Astrocyte (in vitro differentiated cells and primary cell): ENCODE measurements at places on chromosomes 5 and 9.

DNA sequence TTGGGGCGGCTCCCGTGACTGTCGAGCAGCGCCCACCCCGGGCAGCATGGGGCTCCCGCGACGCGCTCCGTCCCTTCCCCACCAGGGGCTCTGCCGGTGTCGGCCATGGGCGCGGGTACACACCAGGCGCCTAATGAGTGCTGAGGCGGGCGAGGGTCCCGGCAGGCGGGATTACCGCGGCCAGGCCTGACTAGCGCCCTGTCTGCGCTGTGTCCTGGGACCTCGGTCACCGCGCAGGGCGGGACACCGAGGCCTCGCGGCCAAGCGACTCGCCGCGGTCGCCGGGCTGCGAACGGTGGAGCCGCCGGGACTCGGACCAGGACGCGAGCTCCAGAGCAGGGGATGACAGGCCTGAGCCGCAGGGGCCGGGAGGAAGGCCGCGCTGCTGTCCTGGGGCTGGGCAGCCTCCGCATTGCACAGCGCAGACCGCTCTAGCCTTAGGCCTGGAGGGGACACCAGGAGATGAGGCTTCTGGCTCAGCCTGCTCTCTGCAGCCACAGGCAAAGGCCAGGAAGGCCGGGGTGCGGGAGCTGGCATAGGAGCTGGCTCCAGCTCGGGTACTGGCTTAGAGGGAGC is 14.1 kb downstream of the LCN10 start:
- peaks cover 22% of the 10 kb centered on the region for H3K36me3 ChIP-seq
- peak overlapping the region; percentile 91 for H3K4me3 ChIP-seq
- H3K27ac ChIP-seq = no peak overlapping the region
- H3K4me1 ChIP-seq = peaks cover 25% of the 10 kb centered on the region
- DNase-seq = no peak
- H3K27me3 ChIP-seq = no peaks in the 10 kb centered on the region

DNA sequence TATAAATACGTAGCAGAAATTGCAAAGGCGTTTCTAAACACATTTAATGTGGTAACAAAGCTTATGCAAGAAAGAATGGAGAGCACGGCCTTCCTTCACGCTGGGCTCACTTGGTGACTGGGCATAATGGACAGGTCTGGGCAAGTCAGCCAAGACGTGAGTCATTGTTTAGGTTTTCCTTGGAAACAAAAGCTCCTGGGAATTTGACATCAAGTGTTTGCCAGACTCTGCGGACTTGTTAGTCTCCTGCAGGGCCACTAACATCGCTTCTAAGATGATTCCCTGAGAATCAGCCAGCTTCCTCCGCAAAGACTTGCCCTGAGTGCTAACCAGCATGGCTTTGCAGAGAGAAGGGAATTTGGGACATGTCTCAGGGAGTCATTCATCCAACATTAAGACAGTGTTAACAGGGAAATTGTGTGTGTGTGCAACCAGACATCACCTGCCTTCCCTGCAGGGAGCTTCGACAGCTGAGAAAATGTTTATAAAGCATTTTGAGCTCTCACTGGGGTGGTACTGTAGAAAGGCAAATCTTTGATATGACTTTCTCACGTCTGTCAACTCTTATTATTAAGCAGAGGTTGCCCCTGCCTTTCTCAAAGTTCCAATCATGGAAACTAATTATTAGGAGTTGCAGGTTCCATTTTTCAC is 182.5 kb downstream of the NTRK2 start:
- H3K4me3 ChIP-seq = no peak overlapping the region
- H3K36me3 ChIP-seq = no peaks in the 10 kb centered on the region
- H3K4me1 ChIP-seq = peaks cover 14% of the 10 kb centered on the region
- peak; percentile 96 for DNase-seq
- peak overlapping the region; percentile 16 for H3K27ac ChIP-seq
- H3K27me3 ChIP-seq = no peaks in the 10 kb centered on the region

GRCh38 chr5:174491265-174491664 is 233.1 kb upstream of the MSX2 start:
- H3K4me3 ChIP-seq = no peak overlapping the region
- H3K27me3 ChIP-seq = no peaks in the 10 kb centered on the region
- no peaks in the 10 kb centered on the region for H3K36me3 ChIP-seq
- H3K27ac ChIP-seq = no peak overlapping the region
- no peaks in the 10 kb centered on the region for H3K4me1 ChIP-seq

- no peaks in the 10 kb centered on the region for H3K27me3 ChIP-seq
- no peaks in the 10 kb centered on the region for H3K4me1 ChIP-seq
- no peak overlapping the region for H3K4me3 ChIP-seq
- H3K36me3 ChIP-seq = peaks cover 12% of the 10 kb centered on the region
- DNase-seq = peak; percentile 18
- H3K27ac ChIP-seq = no peak overlapping the region
These were observed 28.8 kb downstream of the NSD1 start for GRCh38 chr5:177162379-177162778.

DNA sequence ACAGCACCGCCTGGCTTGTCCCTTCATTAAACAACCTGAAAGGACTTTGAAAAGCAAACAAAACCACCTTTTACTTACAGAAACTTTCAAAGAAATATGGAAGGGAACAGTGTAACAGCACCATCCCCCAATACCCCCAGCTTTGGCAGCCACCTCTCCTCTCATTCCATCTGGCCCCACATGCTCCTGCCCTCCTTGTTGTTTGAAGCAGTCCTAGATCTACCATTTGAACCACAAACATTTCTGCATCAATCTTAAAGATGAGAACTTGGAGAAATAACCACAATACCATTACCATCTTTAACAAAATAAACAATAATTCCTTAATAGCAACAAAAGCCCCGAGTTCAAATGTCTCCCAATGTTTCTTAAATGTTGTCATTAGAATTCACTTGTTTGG is 17.8 kb upstream of the COL15A1 start:
- no peak overlapping the region for H3K27ac ChIP-seq
- H3K4me3 ChIP-seq = no peak overlapping the region
- peaks cover 29% of the 10 kb centered on the region for H3K4me1 ChIP-seq
- no peaks in the 10 kb centered on the region for H3K36me3 ChIP-seq

DNA sequence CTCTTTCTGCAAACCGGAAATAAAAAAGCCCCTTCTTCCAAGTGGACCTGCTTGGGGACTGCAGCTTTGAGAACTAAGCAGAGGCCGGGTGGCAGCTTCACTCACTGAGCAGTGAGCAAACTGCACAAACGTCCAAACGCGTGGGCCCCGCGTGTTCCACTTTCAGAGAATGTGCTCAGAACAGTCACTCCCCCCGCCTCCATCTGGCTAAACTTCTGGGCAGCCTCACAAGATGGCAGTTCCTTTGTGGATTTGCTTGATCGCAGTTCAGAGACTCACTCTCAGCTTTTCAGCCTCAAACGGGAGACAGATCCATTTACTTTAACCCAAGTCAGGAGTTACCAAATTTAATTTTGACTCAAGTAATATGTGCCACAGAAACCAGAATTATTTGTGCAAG is 216.6 kb downstream of the TLE1 start:
- no peak overlapping the region for H3K27ac ChIP-seq
- H3K4me3 ChIP-seq = no peak overlapping the region
- H3K4me1 ChIP-seq = no peaks in the 10 kb centered on the region
- no peaks in the 10 kb centered on the region for H3K36me3 ChIP-seq

DNA sequence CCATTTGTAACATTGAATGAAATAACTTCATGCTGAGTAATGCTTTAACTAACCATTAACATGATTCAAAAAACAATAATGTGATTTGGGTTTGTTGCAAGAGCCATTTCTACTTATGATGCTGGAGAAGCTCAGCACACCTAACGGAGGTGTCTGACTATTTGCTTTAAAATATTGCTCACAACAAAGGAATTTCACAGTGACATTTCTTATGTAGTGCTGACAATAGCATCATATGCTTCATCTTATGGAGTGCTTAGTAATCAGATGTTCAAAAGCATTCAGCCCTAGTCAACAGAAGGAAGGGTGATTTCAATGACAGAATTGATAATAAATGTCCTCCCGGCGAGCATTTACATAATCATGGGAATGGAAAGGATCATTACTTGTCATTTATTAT is 1003.3 kb upstream of the COX7C start:
- H3K4me3 ChIP-seq = no peak overlapping the region
- no peak overlapping the region for H3K27ac ChIP-seq
- no peak for DNase-seq
- H3K27me3 ChIP-seq = no peaks in the 10 kb centered on the region

- peaks cover 18% of the 10 kb centered on the region for H3K27me3 ChIP-seq
- H3K27ac ChIP-seq = no peak overlapping the region
- no peak overlapping the region for H3K4me3 ChIP-seq
- no peaks in the 10 kb centered on the region for H3K4me1 ChIP-seq
- DNase-seq = no peak
- no peaks in the 10 kb centered on the region for H3K36me3 ChIP-seq
These were observed 7.8 kb downstream of the DMRT2 start for GRCh38 chr9:1057910-1058309.

DNA sequence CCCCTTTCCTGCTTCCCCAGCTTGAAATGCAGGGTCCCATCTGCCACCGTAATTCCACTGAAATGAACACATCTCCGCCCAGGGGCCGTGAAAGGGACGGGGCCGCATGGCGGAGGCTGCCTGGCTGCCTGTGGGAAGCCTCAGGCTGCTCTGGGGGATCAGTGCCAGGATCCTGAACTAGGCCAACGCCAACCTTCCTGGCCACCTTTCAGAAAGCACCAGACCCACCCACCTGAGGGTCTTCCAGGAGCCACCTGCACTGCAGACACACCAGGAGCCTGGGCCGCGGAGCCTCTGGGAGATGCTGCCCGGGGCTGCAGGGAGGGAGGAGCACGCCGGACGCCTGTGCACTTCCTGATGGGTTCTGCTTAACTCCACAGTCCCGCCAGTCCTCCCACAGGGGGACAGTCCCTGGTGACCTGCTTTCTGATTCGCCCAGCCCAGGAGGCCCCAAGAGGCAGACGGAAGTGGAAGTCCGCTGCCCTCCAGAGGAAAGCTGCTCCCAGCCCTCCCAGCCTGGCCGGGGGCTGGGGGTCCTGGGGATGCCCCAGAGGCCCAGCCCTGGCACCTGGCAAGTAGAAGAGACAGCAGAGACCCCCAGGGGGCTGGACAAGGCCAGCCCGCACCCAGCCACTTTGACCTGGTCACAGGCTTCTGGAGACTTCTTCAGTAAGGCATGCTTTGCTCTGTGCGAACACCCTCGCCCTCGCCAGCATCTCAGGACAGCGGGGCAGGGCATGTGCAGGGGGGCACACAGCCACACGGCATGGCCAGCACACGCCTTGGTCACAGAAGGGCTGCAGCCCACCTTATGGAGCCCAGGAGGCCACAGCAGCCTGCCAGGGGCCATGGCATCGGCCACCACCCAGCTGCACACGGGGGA is at the start of gene CARD9:
Gene CARD9 (minus strand): TSS at position 370 of the 883 bp plus-strand sequence. CDS start 1,591 bp downstream, outside the sequence.
- H3K4me3 ChIP-seq = no peak within 1 kb of the TSS
- H3K36me3 ChIP-seq = no peaks in the 10 kb centered on the region
- H3K27me3 ChIP-seq = no peaks in the 10 kb centered on the region
- DNase-seq = no peak
- peaks cover 10% of the 10 kb centered on the region for H3K4me1 ChIP-seq

DNA sequence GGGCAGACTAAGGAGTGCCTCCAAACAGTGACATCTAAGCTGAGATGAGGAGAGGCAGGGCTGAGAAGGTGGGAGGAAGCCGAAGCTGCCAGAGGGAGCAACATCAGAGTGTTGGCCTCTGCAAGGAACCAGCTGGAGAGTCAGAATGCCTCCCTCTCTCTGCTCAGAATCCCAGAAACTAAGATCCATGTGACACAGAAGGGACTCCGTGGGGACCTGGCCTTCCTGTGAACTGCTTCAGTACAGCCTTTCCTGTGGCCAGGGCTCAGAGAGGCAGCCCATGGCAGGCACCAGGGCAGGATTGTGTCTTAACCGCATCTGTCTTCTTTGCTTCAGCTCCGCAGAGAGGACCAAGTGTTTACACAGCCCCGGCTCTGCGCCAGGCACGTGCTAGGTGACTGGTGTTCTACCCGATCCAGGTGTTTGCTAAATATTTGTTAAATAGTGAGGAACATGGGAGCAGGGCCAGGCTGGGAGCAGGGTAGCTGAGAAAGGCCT is 33.5 kb downstream of the KCNMB1 start:
- no peak for DNase-seq

DNA sequence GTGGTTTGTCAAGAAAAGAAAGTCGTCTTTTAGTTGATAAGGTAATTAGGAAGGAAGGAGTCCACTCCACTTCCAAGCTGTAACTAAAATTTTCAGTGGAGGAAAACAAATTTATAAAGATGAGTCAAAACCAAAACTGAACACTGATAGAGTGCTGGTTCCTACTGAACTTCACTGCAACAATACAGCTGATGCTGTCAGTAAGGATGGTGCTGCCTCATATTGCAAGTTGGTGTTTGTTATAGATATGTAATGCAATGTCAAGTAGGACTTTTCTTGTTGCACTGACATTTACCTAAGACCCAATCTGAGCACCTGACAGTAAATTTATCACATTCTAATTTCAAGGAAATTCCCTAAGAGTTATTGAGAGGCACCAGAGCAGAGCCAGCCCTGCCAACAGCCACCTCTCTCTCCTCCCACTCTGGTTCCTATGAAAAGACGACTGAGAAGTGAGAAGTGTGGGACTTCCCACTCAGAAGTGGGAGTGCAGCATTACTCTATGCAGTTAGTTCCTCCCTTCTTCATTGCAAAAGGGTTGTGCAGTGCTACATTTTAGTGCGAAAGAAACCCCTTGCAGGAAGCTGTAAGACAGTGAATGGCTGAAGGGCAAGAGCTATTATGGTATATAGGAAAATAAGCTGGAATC is 350.8 kb downstream of the NFIB start:
- DNase-seq = no peak
- H3K4me1 ChIP-seq = no peaks in the 10 kb centered on the region
- no peaks in the 10 kb centered on the region for H3K27me3 ChIP-seq

DNA sequence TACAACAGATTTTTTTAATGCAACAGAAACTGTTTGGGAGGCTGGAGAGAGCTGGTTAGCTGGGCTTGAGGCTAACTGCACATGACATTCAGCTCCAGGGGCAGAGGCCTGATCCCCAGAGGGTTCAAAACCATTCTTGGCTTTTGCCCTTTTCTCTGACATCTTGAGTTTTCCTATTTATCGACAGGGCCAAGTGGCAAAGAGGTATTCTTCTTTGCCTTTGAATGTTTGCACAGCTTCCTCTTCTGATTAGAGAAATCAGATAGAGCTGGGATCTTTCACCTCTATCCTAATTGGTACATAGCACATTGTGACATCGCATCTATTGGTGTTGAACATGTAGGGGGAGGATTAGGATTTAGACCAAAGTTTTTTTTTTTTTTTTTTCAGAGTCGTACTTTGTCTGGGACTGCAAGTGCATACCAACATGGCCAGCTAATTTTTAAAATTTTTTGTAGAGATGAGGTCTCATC is 143.7 kb downstream of the ACTBL2 start:
- H3K4me3 ChIP-seq = no peak overlapping the region
- no peak overlapping the region for H3K27ac ChIP-seq
- DNase-seq = no peak

- H3K4me1 ChIP-seq = no peaks in the 10 kb centered on the region
- no peak overlapping the region for H3K4me3 ChIP-seq
- H3K27me3 ChIP-seq = no peaks in the 10 kb centered on the region
- no peak overlapping the region for H3K27ac ChIP-seq
These were observed 44.3 kb downstream of the PSD2 start for GRCh38 chr5:139839918-139840317.

DNA sequence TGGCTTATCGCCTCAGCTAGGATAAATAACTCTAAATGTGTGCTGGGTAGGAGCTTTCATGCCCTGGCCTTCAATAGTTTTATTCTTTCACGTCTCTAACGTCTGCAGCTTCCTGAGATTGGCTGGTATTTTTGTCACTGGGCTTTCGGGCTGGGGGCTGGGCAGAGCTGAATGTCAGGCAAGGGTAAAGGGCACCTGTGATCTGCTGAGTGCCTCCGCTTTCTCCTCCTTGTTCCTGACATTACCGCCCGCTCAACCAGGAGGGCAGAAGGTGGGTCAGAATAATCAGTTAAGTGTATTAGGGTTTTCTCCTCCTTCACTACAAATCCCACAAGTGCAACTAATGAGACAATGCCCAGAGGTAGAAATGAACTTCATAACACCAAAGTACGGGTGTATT is 216.6 kb downstream of the TSSK1B start:
- no peaks in the 10 kb centered on the region for H3K27me3 ChIP-seq
- no peaks in the 10 kb centered on the region for H3K36me3 ChIP-seq
- H3K27ac ChIP-seq = no peak overlapping the region
- peaks cover 20% of the 10 kb centered on the region for H3K4me1 ChIP-seq
